Activated naive CD8-positive, alpha-beta T cell treated with anti-CD3 and anti-CD28 coated beads, Interleukin-2, amount 50 U/mL, for 16 hours (primary cell): ENCODE measurements at places on chromosomes 3 and 15.

DNA sequence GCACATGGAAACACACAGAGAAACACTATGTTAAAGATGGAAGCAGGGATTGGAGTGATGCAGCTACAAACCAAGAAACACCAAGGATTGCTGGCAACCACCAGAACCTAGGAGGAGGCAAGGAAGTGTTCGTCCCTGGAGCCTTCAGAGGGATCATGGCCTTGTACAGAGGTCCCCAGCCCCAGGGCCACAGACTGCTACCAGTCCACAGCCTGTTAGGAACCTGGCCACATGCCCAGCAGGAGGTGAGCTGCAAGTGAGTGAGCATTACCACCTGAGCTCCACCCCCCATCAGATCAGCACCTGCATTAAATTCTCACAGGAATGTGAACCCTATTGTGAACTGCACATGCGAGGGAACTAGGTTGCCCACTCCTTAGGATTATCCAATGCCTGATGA is 505.7 kb upstream of the MDFIC2 start:
- DNase-seq = no peak

GRCh38 chr15:90344662-90345061 is 7.4 kb upstream of the ZNF774 start:
- no peak for DNase-seq

DNA sequence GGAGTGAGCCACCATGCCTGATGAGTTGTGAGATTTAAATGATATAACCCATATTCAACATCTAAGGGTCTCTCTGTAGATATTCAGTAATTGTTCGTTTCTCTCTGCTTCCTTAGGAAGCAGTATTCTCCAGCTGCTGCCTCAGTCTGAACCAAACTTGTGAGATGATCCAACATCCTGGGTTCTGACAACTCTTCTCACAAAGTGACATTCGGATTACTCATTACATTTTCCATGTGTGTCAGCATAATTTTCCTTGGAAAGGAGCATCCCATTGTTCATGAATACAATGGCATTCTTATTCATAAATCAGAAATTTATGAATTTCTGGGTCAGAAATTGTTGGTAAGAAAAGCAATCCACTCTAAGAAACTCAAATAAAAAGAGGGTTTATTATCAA is 15.0 kb upstream of the SEC22A start:
- DNase-seq = no peak

GRCh38 chr3:54038391-54038790 is 84.0 kb upstream of the CACNA2D3 start:
- no peak for DNase-seq

GRCh38 chr3:153087595-153088566 is 74.1 kb upstream of the RAP2B start:
- no peak for DNase-seq

DNA sequence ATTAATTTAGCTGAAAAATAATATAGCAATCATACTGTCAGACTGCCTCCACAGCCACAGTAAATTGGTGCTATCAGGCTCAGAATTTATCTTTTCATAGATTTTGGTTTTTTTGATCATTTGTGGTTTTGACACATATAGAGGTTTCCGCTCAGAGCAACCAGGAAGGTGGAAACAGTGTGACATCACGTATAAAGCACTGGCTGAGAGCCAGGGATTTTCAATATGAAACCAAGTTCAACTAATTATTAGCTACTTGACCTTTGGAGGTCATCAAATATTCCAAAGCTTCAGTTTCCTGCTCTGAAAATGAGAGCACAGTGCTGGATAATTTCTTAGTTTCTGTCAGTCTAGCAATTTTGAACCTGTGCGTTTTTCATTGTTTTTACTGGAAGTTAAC is 433.8 kb upstream of the SUCLG2 start:
- DNase-seq = no peak
